ENCODE measurements at places on chromosomes 4 and X.

- DNase-seq = no peak
These were observed 57.2 kb downstream of the DIPK2B start for GRCh38 chrX:45143455-45143854.

GRCh38 chrX:126164689-126165400, 1.2 kb downstream of the DCAF12L2 start:
- DNase-seq = no peak

DNA sequence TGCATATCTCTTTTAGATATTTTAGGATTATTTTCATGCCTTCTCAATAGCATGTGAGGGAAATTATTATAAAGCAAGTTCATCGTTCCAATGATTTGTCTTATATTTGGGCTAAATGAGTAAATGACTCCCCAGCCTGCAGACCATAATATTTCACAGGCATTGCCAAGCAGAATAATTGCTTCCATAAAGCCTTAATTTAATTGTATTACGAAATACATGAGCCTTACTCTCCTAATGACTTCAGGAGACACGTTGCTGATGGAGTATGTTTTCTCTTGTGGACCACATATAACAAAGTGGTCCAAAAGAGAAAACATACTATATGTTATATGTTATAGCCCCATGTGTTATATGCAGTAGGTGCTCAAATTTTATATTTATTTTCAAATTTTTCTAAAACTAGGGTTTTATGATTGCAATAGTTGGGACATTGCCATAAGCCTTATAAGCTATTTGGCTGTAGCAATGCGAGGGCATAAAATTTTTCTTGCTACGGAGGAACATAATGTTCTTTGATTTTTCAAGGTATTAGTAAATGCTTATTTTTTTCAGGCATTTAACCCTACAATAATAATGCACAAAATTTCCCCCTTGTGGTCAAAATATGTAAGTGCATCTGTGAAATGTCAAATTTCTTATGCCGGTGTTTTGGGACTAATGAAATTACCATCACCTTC, 26.2 kb upstream of the TMPRSS11D start:
- DNase-seq = no peak

DNA sequence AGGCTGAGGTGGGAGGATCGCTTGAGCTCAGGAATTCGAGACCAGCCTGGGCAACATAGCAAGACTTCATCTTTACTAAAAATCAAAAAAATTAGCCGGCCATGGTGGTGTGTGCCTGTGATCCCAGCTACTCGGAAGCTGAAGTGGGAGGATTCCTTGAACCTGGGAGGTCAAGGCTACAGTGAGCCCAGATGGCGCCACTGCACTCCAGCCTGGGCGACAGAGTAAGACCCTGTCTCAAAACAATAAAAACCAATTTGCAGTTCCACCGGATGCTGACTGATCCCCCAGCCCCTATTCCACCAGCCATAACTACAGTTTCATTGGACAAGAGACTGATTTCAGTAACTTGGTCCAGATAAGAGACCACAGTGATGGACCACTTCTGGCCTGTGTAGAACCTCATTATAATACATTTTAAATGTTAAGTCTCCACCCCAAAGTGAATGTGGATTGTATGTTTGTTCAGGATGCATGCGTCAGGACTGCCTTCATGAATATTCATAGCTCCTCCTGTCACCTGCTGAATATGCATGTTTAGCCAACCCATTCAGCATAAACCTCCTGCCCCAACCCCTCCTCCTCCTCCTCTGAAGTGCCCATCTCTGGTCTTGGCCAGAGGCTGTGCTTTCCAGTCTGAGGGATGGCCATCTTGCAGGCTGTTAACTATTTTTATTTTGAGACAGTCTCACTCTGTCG, 2.3 kb upstream of the SLBP start:
- DNase-seq = no peak

- peak; percentile 35 for DNase-seq
These were observed 326.3 kb upstream of the ZCCHC13 start for GRCh38 chrX:73977542-73978169.

DNA sequence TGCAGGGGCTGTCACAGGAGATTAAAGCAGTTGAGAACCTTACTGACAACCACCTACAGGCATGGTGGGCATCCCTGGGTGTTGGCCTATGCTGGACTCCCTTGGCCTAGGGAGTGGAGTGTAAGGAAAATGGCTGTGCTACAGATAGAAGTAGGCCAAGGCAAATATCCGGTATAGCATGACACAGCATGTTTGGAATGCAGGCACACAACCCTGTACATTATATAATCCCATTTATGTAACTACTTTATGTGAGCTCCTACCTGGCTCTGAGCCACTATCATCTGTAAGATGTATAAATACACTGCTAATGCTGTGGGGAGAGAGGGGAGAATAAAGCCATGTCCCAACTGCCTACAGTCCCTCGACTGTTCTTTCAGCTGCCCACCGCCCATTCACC, 38.7 kb upstream of the KCTD8 start:
- DNase-seq = no peak

GRCh38 chr4:180197471-180197870, 2045.7 kb upstream of the TENM3 start:
- DNase-seq = no peak

GRCh38 chrX:142296421-142296820, 91.3 kb upstream of the MAGEC2 start:
- DNase-seq = no peak

GRCh38 chr4:153573221-153573620, 107.1 kb downstream of the TMEM131L start:
- no peak for DNase-seq

GRCh38 chr4:7411491-7411890, 23.2 kb downstream of the PSAPL1 start:
- DNase-seq = no peak

DNA sequence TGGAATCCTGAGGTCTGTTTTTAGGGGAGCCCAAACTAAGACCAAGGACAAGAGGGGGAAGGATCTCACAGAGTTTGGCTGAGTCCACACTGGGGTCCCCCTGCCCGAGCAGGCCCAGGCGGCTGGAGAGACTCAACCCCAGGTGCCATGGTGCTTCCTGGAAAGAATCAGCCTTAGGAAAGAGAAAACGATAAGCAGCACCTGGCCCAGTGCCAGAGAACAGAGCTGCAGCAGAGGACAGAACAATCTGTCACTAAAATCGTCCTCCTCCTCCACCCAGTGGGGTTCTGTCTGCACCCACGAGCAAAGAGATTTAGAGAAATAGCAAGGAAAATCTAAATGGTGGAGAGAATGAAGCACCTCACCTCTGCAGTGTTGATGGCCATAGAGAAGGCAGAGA, 470.5 kb downstream of the BCOR start:
- no peak for DNase-seq

DNA sequence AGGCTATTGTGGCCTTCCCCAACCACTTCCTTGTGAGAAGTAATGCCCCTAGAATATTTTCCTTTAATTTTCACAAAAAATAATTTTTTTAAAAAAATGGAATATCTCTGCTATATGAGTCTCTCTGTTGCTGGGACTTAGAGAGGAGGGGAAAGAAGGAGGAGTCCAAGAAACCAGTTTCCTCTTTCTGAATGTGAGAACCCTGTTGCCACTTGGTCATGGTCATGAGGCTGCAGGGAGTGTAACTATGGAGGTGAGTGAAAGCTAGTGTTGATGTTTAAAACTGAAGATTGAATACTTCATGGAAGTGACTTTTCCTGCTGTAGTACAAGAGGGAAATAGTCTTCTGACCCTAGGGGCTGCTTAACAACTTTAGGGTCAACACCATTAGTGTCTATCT, 20.4 kb downstream of the KIAA1210 start:
- no peak for DNase-seq

GRCh38 chrX:43526878-43527277, 129.2 kb upstream of the MAOA start:
- no peak for DNase-seq

DNA sequence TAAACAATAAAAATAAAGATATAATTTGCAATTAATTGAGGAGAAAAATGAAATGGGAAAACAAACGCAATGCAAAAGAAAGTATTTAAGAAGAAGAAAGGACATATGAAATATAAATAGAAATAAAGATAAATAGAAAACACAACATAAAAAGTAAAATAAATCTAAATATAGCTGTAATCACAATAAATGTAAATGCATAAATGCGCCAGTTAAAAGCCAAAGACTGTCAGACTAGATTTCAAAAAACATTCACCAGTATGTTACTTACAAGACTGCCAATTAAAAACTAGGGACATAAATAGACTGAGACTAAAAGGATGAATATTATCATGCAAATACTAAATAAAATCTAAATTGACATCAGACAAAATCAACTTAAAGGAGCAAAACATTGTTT, 102.4 kb downstream of the KDR start:
- no peak for DNase-seq

DNA sequence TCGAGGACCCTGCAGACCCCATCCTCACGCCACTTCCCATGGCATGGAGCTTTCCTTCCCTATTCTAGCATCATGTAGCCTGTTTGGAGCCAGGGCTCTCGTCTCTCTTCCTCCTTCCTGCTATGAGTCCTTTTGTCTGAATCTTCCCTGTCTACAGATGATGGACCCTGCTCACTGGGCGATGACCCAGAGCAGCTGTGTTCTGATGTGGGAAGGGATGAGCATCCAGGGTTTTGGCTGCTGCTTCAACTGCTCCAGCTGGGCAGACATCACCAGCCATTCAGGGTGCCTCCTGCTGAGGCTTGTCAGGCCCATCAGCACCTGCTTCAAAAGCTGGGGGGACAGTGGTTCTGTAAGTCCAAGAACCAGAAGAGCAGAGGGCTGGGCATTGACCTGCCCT, 3.2 kb upstream of the CCKAR start:
- DNase-seq = no peak

DNA sequence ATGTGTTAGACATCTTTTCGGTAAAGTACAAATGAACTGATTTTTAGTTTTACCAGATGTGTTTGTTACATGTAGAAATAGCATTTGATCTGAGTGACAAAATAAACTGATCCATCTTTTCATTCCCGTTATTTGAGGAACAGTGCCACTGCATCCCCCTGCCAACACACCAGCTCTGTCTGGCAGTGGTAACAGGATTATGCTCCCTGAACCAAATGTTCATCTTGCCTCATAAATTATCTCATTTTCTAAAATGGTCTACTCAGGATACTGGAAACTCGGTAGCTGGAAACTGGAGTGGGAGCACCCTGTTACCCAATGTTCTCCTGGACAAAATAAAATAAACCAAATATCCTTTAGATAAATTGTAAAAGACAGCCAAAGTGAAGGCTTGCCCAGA, 171.6 kb downstream of the FAT4 start:
- DNase-seq = no peak

DNA sequence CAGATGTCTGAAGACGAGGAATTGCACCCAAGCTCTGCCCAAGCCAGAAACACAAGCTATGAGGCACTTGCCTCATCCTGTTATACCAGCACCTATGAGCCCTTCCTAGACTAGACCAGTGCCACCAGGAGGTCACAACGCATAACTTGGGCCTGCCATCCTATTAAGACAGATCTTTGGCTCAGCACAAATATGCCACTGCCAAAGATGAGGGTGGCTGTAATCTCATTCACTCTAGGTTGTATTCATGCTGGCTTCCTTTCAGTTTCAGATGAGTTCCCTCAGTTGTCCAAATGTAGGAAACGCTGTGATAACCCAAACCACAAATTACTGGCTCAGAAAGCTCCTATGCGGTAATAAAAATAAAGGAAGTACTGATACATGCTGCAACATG, 76.5 kb upstream of the CITED1 start:
- no peak for DNase-seq

DNA sequence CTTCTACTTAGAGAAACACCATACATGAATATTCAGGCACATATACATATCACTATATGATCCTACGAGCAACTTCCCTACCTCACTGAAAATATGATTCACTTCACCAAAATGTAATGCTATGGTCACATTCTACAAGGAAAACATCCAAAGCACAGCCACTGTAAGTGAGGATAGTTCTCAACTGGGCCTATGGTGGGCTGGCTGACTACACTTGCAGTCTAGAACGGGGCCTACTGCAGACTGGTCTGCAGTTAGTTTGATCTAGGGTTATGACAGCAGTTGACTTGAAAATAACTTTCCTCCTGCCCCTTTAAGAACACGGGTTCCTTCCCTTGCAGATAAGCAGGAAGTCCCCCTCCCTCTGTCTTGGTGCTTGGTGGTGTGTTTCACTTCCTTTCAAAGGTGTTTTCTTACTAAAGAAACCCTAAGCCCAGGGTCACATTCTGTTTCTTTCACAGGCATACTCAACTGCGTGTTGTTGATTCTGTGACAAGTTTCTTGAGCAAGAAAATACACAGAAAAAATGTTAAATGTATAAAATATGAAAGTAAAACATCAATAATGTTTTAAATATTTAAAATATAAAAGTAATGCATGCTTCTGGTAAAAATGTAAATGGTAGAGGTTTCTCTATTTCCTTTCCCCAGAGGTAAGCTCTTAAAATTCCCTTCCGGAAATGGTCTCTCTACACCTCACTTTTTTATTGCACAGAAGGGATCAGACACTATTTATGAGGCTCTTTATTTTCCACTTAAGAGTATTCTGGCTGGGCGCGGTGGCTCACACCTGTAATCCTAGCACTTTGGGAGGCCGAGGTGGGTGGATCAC, 18.0 kb upstream of the TMSB4X start:
- DNase-seq = peak; percentile 89

DNA sequence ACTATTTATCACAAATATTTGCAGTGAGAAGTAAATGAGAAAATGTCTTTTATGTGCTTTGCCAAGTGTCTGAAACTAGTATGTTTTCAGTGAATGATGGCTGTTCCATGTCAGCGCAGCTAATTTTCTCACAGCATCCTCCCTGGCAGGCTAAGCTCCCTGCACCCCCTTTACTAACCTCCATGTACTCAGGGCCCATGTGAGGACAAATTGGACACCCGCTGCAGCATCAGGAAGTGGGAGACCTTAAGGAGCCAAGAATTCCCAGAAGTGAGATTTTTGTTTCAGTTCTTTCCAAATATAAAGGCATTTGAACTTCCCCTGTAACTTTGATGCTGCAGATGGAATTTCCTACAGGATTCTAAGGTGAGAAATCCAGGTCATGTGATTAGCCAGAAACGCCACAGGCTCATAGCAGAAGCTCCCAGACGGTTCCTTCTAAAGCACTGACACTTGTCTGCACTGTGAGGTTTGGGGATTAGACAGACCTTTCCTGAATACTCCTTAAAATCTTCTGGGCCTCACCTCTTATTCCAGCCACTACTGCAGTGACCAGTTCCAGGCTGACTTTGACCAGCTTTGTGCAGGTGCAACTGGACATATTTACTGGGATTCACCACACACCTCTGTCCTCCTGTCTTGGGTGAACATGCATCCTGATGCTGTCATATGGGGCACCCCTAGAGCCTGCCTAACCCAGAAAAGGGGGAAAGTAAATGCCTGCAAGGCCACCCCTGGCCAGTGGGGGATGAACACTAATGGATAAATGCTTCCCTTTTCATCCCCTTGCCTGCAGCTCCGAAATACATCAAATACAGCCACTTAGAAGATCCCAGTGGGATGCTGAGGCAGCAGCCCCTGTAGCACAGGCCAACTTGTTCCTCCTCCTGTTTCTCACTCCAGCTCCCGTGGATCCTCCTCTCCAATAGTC, 45.9 kb downstream of the LGI2 start:
- no peak for DNase-seq

DNA sequence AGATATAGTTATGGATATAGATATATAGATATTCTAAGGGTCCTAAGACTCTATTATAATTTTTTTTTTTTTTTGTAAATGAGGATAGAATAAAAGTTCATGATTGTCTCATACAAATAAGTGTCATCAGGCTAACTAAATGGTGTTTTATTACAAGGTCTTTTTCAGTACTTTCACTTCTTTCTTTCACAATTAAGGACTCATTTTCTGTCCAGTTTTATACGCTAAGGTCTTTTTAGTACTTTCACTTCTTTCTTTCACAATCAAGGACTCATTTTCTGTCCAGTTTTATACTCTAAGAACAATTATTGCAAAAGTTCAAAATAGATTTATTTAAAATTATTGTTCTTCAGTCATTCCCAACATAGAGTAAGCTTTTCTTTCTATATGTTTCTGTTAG, 32.7 kb downstream of the RUFY3 start:
- no peak for DNase-seq

Data from CD4-positive, alpha-beta T cell treated with Interleukin-6 at 100 ng/mL for 8 hours (primary cell).